Regular cardiac myocyte (primary cell): ENCODE measurements at places on chromosomes 1 and 21. TPM values are rescaled to one million over a fixed set of nuclear protein-coding genes. Genes with fewer than 3 reads are reported as not detected.

The RXRG gene
- not detected in 2 replicates for total RNA-seq

The PDZK1IP1 gene
- total RNA-seq: 0.58 and 1.7 TPM in 2 replicates

The KRTAP10-10 gene
- total RNA-seq: not detected in 2 replicates

The SERTAD4 gene
- 11.8 and 12.1 TPM in 2 replicates for total RNA-seq

The VWA5B1 gene
- not detected in 2 replicates for total RNA-seq

The LYST gene
- total RNA-seq: 10.4 and 29.0 TPM in 2 replicates

The DAB1 gene
- total RNA-seq: 0.28 TPM in 1 of 2 replicates, not detected in the other

The TMEM61 gene
- total RNA-seq: not detected in 2 replicates

The FMO3 gene
- total RNA-seq: 0.38 and 12.1 TPM in 2 replicates

The NPHS2 gene
- total RNA-seq: not detected in 2 replicates

The FAF1 gene
- 36.9 and 55.0 TPM in 2 replicates for total RNA-seq

The GBP2 gene
- total RNA-seq: 10.9 and 52.1 TPM in 2 replicates

The TSTD1 gene
- 19.6 and 41.4 TPM in 2 replicates for total RNA-seq

The FMOD gene
- total RNA-seq: 1.2 and 6.5 TPM in 2 replicates

The HSD3B2 gene
- not detected in 2 replicates for total RNA-seq

The NLRP3 gene
- total RNA-seq: 0.19 TPM in 1 of 2 replicates, not detected in the other

The SMPDL3B gene
- total RNA-seq: under 0.01 and 0.28 TPM in 2 replicates
